ENCODE measurements at places on chromosomes 11 and 22.

DNA sequence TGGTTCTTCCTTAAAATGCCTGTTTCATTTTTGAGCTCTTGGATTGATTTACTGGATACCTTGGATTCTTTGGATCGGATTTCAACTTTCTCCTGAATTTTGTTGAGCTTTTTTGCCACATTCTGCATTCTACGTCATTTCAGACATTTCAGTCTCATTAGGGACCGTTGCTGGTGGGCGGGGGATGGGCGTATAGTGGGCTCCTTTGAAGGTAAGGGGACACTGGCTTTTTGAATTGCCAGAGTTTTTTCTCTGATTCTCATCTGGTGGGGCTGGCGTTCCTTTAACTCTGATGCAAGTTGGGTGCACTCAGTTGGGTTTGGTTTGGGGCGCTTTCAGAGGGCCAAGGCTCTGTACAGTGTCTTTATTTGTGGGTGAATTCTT is 216.5 kb downstream of the DYNC2H1 start:
- DNase-seq = no peak

DNA sequence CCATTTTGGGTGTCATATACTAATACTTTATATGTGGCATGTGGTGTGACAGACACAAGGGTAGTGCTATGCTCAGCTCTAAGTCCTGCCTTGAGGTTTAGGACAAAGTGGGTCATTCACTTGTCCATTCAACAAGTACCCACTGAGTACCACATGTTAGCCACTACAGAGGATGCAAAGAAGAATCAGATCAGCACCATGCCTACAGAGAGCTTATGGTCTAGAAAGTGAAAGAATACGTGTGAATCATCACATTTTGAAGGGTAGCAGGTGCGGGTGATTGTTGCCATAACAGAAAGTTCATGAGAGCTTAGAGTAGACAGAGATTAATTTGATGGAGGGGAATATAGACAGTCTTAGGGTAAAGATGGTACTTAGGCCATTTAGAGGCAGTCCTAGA is 18.3 kb downstream of the CLMP start:
- no peak for DNase-seq

- DNase-seq = no peak
These were observed 8.1 kb downstream of the ALDH3B2 start for GRCh38 chr11:67666303-67666645.

GRCh38 chr11:2708151-2708581 is 8.4 kb upstream of the KCNQ1OT1 start:
- DNase-seq = no peak

DNA sequence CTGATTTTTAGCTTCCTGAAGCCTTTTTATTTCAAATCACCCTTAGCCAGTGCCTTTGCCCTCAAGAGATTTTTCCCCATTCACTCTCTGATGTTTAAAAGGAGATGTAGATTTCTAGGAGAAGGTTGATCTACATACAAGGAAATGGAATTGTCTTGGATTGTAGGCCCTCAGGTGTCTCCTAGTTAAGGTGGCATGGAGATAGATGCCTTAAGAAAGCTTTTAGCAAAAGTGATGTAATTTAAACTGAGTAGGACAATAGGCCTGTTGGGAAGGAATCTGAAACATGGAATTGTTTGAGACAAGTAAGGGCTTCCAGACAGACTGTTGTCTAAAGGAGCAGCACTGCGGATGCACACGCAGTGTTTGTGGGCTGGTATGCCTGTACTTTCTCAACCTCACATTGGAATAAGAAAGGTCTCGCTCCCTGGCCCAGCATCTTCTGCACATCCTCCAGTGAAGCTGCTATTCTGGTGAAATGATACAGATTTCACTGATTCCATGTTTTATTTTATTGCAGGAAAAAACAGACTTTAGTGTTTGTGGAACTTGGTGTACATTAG is 69.8 kb upstream of the SLC25A18 start:
- DNase-seq = no peak

GRCh38 chr11:33691066-33691864 is 9.4 kb downstream of the C11orf91 start:
- DNase-seq = no peak

GRCh38 chr11:70640408-70640807 is 242.1 kb downstream of the CTTN start:
- DNase-seq = no peak

DNA sequence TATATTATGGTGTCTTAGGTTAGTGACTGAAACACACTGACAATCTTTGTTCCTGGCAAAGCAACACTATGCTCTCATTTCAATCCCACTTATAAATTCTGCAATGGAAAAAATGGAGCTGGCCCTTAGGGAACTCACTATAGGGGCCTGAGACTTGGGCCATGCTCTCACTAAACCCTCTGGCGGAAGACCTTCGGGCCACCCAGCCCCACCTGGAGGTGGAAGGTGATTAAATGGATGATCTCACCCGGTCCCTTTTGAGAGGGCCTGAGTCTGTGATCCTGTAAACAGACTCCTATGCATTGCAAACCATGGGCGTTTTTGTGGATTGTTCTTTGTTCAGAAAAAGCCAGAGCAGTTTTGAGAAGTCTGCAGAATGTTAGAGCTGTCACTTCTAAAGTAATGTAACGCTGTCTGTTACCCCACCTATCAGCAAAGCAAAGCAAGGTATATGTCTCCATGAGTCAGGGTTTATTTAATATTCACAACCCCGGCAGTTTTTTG is 17.0 kb upstream of the CDON start:
- DNase-seq = no peak

DNA sequence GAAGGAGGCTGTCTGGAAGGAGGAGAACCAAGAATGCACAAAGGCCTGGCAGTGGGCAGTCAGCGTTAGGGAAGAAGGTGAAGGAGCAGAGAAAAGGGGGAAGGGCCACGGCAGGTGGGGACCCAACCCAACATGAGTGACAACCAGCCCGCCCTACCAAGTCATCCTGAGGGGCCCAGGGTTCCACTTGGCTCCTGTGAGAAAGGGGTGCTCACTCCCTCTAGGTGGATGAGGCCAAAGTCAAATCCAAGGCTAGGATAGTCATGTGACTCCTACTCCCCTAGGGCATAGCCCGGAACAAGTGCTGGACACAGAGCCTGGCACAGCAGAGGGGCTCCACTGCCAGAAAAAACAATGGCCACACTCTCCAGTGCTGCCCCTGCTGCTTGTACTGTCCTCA is 2.2 kb upstream of the DGCR2 start:
- DNase-seq = no peak

DNA sequence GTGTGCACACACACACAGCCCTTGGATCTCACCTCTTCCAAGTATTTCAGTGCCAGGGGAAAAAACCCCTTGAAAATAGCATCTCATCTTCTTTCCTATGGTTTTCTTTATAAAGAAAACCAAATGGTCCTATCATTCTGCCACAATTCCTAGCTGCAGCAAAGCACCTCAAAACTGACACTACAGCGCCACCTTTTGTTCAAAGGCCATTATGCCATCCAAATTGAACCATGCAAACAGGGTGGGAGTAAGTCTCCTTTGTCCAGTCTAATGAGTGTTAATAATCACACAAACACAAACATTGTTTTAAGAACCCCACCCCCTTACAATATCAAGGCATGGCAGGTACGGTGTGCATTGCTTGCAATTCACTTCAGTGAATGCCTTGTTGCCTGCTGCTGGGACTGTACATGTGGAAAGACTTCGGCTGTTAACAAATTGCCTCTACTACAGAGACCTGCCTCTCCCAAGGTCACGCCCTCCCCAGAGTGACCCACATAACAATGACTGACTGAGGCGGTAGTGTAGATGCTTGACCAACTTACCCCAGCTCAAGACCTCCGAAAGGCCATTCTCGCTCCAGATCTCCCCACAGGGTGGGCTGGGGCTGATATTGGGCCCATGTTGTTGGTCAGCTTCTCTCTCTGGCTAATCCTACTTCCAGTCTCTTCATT is 31.7 kb downstream of the FAM181B start:
- no peak for DNase-seq

DNA sequence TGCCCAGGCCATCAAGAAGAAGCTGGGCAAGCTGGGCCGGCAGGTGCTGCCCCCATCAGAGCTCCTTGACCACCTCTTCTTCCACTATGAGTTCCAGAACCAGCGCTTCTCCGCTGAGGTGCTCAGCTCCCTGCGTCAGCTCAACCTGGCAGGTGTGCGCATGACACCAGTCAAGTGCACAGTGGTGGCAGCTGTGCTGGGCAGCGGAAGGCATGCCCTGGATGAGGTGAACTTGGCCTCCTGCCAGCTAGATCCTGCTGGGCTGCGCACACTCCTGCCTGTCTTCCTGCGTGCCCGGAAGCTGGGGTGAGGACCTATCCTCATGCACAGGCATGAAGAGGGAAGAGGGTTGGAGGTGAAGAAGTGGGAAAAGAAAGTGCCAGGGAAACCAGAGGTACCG is 5.3 kb upstream of the NHERF4 start:
- no peak for DNase-seq

- no peak for DNase-seq
These were observed 36.9 kb upstream of the TMEM123 start for GRCh38 chr11:102489186-102490145.

- DNase-seq = no peak
These were observed 19.8 kb upstream of the FJX1 start for GRCh38 chr11:35598254-35599125.

- DNase-seq = no peak
These were observed 38.2 kb upstream of the PAMR1 start for GRCh38 chr11:35563484-35564244.

DNA sequence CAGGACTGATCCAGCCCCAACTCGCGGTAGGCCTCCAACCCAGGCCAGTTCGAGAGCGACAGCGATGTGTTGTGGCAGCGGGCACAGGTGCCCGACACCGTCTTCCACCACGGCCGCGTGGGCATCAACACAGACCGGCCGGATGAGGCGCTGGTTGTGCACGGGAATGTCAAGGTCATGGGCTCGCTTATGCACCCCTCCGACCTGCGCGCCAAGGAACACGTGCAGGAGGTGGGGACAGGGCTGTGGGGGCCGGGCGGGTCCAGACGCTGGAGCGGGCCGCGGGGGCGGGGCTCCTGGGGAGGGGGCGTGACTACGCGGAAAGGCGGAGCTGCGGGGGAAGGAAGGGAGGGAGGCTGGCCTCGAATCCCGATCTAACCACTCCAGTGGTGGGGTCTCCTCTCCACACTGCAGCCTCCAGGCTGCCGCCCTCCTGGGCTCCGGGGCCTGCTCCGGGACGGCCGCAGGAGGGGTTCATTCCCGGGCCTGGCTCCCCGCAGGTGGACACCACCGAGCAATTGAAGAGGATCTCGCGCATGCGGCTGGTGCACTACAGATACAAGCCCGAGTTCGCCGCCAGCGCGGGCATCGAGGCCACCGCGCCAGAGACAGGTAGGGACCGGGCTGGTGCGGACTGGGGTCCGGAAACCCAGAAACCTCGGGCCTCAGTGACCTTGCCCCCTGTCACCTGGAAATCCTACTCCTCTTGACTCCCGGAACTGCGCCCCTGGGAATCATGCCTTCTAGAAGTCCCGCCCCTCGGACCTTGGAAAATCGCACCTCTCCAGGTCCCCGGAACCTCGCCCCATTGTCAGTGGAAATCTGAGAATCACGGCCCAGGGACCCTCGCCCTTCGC is 14.9 kb downstream of the TMEM258 start:
- no peak for DNase-seq

DNA sequence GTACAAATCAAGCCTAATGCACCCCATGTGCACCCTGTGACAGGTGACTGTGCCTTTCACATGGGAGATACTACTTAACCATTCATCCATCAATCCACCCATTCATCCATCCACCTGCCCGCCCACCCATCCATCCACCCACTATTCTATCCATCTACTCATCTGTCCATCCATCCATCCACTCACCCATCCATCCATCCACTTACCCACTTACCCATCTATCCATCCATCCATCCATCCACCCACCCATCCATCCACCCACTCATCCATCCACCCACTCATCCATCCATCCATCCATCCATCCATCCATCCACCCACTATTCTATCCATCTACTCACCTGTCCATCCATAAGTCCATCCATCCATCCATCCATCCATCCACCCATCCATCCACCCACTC is 7.5 kb downstream of the C11orf24 start:
- DNase-seq = no peak

GRCh38 chr11:44615913-44616791 is 50.7 kb downstream of the CD82 start:
- no peak for DNase-seq

DNA sequence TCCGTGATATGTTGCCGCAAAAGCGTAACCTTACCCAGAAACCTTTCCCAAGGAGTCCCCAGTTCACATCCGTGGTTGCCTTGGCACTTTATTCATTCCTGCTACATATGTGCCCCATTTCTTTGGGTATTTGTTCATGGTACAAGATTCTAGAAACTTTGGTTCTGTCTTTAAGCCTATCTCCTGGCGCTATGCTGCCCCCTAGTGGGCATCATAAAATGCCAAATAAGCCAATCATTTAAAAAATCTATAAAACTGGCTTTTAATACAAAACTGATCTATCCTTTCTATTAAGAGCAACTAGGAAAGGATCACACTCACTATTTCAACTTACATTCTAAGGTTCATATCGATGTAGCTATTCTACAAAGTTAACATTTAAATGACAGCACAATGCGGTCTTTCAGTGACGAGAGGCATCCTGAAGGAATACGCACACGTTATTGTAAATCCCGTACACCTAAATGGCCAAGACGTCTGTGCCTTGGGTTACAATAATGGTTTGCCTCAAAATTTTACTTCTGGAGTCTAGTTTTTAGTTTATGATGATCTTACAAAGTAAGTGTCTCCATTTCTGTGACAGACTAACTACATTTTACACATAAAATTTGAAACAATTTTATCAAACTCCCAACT is 16.2 kb downstream of the PIWIL3 start:
- no peak for DNase-seq

- DNase-seq = no peak
These were observed 1339.4 kb downstream of the FAM181B start for GRCh38 chr11:81394311-81394710.

DNA sequence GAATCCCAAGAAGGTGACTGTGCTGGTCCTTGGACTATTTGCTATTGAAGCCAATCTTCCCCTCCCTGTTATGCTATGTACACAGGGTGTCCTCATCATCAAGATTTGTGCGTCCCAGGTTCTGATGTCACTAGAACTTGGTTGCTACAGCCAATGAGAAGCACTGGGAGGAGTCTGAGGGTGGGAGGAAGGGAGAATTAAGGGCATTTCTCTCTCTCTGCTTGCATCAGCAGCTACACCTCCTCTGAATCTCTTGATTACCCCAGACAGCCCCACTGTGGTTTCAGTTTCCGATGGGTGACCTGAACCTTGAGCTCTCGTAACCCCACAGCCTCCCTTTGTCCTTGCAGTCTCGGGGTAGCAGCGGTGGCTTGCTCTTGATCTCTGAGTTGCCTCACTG is 212.4 kb upstream of the SESN3 start:
- DNase-seq = no peak

DNA sequence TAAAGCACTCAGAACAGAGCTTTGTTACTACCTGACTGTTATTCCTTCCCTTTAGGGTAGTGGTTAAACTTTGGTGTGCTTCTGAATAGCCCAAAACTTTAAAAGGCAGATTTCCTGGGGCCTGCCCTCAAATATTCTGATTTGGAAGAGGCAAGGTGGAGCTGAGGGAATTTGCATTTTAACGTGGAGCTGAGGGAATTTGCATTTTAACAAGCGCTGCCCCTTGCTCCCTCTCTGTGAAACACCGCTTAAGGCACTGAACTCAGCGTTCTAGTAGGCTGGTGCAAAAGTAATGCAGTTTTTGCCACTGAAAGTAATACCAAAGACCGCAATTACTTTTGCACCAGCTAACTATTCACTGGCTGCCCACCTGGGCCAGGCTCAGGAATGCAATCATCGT is 35.0 kb downstream of the TPST2 start:
- no peak for DNase-seq

- DNase-seq = no peak
These were observed at the start of gene SLC16A8 for GRCh38 chr22:38083931-38084631. Gene SLC16A8 (minus strand): TSS chr22:38084184. CDS start chr22:38082873, 1,311 bp downstream.

Data from SIG-M5 (cell line).